Suppressor macrophage treated with lipopolysaccharide for 4 hours (primary cell): ENCODE measurements at places on chromosomes 12 and 14.

DNA sequence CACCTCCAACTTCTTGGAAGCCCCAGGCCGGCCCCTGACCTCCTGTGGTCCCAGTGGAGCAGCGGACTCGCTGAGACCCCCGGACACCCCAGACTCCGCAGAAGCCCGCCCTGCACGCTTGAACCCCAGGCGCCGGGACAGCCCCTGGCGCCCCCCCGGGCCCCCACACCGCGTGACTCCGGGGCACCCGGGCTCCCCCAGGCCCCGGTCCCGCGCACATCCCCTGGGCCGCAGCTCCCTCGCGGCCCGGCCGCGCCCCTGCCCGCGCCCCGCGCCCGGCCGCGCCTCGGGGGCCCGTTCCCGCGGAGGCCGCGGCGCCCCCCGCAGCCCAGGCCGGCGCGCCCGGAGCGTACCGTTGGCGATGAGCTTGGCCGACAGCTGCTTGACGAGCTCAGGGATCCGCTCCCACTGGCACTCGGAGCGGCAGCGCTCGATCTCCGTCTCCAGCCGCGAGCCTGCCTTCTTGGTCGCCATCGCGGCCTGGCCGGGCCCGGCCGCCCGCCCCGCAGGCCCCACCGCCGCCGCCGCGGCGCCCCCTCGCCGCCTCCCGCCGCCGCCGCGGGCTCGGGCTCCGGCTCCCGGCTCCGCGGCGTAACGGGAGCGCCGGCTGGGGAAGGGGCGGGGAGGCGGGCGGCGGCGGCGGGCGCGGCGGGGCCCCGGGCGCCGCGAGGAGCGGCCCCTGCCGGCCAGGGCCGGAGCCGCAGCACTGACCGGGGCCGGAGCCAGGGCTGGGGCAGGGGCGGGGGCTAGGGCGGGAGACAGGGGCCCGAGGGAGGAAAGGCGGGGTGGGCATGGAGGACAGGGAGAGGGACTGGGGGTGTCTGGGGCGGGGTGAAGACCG is at the start of gene TTC7B:
Gene TTC7B, minus strand, starts transcription at position 609 of the 841 bp plus-strand sequence. Its CDS starts 135 bp downstream, at position 474.
- DNase-seq = peak; percentile 75

DNA sequence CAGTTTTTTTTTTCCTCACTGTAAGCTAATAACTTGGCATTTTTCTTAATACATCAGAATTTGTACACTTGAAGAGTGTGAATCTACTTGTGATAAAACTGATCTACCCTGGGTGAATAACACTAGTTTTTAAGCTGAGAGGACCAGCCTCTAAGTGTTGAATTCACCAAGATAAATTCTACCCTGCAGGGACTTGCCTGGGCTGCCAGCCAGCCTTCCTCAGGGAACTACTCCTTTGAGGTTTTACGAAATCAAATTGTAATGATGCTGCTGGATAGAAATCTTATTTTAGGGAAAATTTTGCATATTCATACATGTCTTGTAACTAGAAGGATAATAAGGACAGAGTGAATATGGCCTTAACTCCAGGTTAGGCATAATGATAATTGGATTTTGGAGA is 1.9 kb downstream of the MED21 start:
- DNase-seq = no peak

- no peak for DNase-seq
Measured at GRCh38 chr14:92553438-92553837, 39.9 kb downstream of the RIN3 start.

DNA sequence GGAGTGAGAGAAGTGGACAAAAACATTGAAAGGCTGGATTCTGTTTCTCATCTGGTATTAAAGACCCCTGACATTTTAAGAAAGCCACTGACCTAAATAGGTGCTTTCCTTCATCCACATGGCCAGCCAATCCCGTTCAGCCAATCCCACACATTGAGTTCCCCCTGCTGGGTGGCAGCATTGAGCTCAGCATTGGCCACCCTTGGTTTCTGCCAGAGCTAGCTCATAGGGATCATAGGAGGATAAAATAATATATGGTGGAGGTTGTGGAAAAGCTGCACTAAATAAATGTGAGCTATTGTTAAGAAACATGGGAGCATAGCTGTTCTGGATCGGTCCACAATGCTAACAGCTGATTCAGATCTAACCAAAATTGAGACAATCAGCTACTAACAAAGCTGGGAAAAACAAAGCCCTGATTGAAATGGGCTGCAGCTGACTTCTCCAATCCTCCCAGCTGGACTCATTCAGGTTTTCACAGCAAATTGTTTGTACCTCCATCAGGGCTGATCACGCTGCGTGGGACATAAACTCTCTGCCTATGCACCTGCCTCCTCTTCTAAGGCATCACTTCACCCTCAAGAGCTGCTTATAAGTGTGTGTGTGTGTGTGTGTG is 256.5 kb downstream of the EMP1 start:
- no peak for DNase-seq

GRCh38 chr12:32561931-32562341 is 117.2 kb upstream of the DNM1L start:
- peak; percentile 9 for DNase-seq

- peak; percentile 89 for DNase-seq
Measured at GRCh38 chr12:3041558-3042164, 35.5 kb upstream of the TSPAN9 start.
